Left lung (tissue), 14 donors: ENCODE measurements at places on chromosomes 3 and 15. TPM values are rescaled to one million over a fixed set of nuclear protein-coding genes. Genes with fewer than 3 reads are reported as not detected.

- no peak for DNase-seq
Measured at GRCh38 chr3:43435706-43436105, 149.4 kb downstream of the SNRK start.

DNA sequence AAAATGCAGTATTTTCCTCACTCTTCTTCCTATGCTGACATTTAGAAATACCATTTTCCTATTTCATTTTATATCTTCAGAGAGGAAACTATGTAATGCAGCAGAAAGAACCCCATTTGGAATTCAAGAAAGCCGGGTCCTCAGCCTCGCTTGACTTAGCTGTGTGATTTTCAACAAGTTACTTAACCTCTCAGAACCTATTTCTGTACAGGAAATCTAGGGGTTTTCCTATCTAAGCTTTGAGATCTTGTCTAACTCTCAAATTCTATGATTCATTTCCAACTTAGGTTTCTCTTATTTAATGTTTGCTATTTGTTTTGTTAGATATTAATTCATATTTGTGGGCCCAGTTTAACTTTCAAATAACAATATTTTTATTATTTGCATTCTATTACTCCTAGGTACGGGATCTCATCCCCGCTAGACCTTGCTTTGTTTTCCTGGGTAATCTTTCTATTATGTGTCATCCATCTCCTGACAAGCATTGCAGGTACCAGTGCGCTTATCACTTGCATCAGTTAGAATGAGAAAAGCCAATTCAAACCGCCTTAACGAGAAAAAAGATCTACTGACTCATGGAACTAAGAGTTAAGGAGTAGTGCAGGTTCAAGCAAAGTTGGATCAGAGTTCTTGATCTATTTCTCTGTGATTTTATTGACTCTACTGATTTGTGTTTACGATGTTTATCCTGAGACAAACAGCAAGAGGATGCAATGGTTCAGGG is 70.6 kb upstream of the BHLHE40 start:
- DNase-seq, result no peak

The SUCNR1 gene
- polyA plus RNA-seq, result 0.04 TPM

DNA sequence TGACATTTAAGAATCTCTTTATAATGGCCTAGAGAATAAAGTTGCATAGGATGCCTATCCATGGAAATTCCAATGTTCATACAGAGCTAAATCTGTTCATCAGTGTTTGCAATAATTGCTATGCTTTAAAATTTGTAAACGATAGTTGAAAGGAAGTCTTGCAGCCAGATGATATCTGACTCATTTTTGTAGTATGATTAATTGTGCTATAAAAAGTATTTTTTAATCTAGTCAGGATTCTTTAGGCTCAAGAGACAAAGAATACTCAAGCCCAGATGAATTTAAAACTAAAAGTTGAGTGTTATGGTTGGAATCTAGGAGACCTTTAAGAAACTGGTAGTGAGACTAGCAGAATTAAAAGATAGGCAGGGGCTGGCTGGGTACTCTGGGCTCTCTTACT is 50.5 kb downstream of the SUCNR1 start:
- DNase-seq, result no peak

- no peak for DNase-seq
Measured at GRCh38 chr3:176431991-176432390, 765.3 kb downstream of the TBL1XR1 start.

GRCh38 chr3:49017971-49018706 is at the start of gene DALRD3:
Gene DALRD3, minus strand, starts transcription at chr3:49018580. Its CDS starts 16 bp downstream, at chr3:49018564.
- DNase-seq, result peak; percentile 90

- DNase-seq, result no peak
Measured at GRCh38 chr3:43759297-43759782, 68.6 kb downstream of the ABHD5 start.

The MST1R gene
- polyA plus RNA-seq, result 9.4 TPM

- no peak for DNase-seq
Measured at GRCh38 chr3:66618066-66618465, 117.2 kb upstream of the LRIG1 start.

GRCh38 chr3:24470277-24470676 is 24.4 kb downstream of the THRB start:
- no peak for DNase-seq

GRCh38 chr15:99818872-99819271 is 85.6 kb upstream of the LYSMD4 start:
- DNase-seq, result no peak

DNA sequence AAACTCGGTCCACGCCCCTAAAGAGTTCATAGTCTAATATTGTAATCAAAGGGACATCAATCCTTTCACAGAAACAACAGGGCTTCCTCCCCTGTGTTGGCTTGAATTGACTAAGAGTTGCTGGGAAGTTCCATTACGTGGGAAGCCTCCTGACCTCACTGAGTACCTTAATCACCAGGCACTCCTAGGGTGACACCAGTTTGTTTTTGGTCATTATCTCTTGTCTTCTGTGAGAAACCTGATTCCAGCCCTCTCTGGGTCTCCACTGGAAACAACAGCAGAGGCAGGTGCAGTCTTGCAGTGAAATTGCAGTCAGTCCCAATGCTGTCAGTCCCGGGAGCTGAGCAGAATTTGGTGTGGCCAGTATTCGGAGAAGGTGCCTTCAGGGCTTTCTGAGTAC is 55.4 kb downstream of the BOC start:
- DNase-seq, result no peak

- no peak for DNase-seq
Measured at GRCh38 chr3:152382312-152383135, 113.8 kb downstream of the MBNL1 start.

The LIPH gene
- 2.2 TPM for polyA plus RNA-seq

The BFSP2 gene
- not detected for polyA plus RNA-seq

- no peak for DNase-seq
Measured at GRCh38 chr15:91227766-91228165, 127.7 kb downstream of the SV2B start.

DNA sequence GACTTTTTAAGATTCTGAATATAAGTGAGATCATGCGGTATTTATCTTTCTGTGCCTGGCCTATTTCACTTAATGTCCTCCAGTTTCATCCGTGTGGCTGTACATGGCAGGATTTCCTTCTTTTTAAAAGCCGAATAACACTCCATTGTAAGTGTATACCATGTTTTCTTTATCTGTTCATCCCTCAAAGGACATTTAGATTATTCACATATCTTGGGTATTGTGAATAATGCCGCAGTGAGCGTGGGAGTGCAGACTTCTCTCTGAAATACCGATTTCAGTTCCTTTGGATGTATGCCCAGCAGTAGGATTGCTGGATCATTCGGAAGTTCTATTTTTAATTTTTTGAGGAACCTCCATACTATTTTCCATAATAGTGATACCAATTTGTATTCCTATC is 136.1 kb downstream of the APBA2 start:
- DNase-seq, result no peak

DNA sequence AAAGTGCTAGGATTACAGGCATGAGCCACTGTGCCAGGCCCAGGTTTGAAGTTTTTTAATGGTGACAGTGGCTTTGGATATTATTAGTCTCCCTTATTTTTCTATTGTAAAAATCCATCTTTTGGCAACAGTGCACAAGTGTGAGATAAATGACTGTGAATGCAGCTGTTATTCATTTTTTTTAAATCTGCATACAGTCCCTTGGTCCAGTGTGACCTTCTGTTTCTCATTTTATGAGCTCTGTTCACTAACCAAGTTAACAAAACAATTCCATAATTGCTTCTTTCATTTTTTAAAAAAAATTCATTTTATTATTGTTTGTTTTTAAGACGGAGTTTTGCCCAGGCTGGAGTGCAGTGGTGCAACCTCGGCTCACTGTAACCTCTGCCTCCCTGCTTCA is 381.8 kb downstream of the NAALADL2 start:
- no peak for DNase-seq

- no peak for DNase-seq
Measured at GRCh38 chr3:134340982-134341365, 33.3 kb downstream of the AMOTL2 start.

DNA sequence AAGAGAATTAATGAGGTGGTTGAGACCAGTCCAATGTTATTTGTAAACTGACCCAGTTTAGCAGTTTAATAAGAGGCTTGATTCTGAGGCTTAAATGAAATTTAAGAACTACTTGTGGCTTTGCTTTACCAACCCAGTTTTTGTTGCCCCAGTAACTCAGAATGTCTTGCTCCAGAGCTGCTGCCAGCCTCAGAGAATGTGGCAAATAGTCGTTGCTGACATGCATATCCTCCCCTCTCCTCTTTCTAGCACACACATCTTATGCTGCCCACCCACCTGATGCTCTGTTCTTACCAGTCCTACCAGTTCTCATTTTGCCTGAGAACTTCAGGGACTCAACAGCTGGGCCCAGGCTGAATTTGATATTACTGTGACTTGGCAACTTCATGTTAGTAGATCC is 92.4 kb upstream of the TSC22D2 start:
- DNase-seq, result no peak

The GOLGA8K gene
- 4.5 TPM for polyA plus RNA-seq

DNA sequence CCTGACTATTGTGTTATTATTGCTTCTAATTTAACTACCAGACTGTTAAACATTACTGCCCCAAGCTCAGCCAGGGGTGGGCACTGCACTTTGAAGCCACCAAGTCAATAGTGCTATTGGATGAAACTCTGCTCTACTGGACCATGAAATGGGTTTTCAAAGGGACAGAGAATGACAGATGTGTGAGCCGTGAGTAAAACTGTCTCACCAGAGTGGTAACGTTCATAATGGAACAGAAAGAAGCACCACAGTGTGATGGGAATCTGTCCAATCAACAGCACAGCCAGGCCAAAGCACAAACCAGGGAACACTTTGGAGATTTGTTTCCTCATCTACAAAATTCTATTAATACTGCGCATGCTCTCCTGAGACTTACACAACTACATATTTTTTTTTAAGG is 171.8 kb upstream of the LPP start:
- DNase-seq, result no peak

The CYP1A2 gene
- 0.39 TPM for polyA plus RNA-seq

The UBAP1L gene
- 8.9 TPM for polyA plus RNA-seq

GRCh38 chr3:170420307-170420821 is 1.7 kb downstream of the CLDN11 start:
- no peak for DNase-seq

DNA sequence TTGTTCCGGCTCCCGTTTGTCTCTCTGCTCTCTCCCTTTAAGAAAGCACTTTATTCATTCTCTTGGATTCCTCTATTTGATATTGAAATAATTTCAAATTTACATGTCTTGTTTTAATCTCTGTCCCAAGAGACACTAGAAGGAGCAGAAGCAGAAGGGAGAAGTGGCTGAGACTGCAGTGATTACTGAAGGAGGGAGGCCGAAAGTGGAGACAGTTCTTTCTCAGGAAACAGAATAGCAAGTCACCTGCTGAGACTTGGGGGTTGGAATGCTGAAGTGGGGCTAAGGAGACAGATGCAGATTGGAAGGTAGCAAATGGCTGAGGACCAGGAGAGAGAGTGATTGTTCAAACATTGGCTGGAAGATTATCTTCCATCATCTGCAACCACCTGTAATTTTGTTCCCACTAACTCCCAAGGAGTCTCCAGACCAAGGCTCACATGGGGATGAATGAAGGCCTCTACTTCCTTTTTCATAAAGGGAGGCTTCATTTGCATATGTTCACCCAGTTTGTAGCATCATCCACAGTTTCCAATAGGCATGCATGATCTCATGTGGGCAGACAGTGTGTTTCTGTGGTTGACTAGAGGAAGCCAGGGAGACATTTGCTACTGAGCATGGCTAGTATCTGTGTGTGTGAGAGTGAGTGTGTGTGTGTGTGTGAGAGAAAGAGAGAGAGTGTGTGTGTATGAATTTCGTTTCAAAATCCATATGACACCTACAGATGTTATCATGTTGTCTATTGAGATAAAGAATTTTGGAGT is 24.0 kb downstream of the LTF start:
- no peak for DNase-seq

- no peak for DNase-seq
Measured at GRCh38 chr15:40986820-40987219, 33.5 kb downstream of the CHAC1 start.

The APPL1 gene
- 42.3 TPM for polyA plus RNA-seq

GRCh38 chr3:113736548-113737089 is 9.4 kb downstream of the NAA50 start:
- DNase-seq, result no peak

The SLC22A14 gene
- 0.13 TPM for polyA plus RNA-seq

The MIX23 gene
- 42.6 TPM for polyA plus RNA-seq

The SHISA5 gene
- 111 TPM for polyA plus RNA-seq

GRCh38 chr15:94127006-94127405 is 104.4 kb upstream of the MCTP2 start:
- DNase-seq, result no peak

DNA sequence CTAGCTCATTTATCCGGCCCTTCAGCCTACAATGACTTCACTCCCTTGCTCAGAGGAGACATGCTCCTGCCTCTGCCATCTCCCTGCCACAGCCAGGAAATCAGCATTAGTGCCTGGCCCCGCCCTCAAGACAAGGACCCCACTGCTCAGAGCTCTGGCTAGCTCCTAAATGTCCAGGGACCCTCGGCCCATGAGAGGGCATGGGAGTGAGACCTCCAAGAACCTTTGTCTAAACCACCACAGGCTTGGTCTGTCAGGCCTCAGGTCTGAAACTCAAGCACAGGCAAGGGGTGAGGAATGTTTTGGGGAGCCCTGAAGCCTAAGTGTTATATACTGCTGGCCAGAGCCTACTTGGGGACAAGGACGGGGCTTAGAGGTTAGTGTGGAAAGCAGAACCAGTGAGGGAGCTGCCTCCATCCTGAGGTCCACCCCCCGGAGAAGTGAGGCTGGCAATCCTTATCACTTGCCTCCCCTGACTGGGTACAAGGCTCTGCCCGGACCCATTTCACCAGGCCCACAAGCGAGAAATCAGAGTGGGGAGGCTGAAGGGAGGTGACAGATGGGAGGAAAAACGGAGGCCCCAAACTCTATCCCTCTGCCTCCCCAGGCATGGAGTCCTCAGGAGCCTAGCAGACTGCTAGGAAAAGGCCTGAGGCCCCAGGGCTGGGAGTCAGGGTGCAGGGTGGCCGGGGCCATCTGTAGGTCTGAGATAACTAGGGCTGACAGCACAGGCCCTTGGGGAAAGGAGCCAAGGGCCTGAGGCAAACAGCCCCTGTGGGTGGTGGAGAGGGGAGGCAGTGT is 18.8 kb downstream of the SHF start:
- no peak for DNase-seq

DNA sequence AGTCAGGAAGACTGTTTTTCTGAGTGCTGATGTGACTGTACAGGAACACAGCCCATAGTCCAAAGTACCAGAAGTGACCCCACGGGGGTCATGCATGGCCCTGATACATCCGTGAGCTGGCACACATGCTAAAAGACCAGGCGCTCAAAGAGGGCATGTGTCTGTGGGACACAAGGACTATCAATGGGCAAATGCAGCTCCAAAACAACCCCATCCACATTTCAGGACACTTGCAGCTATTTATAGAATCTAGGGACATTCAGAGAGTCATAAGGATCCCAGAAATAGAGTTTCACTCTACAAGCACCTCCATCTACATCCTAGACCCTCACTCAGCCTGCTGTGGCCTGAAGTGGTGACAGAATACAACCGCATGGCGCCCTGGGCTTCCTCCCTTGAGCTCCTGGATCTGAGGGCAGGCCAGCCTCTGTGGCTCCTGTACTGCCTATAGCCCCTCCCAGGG is 17.0 kb downstream of the SLC25A20 start:
- DNase-seq, result no peak

GRCh38 chr3:112769286-112769978 is 77.2 kb downstream of the CD200R1L start:
- peak; percentile 50 for DNase-seq

- no peak for DNase-seq
Measured at GRCh38 chr15:30929064-30929669, 25.5 kb downstream of the FAN1 start.

The ST3GAL6 gene
- 18.6 TPM for polyA plus RNA-seq
